ENCODE measurements at places on chromosomes 5 and 9.

- DNase-seq, result no peak
Measured at GRCh38 chr5:173319646-173320045, 8.6 kb downstream of the STC2 start.

- DNase-seq, result no peak
Measured at GRCh38 chr9:90070931-90071660, 466.3 kb downstream of the GADD45G start.

DNA sequence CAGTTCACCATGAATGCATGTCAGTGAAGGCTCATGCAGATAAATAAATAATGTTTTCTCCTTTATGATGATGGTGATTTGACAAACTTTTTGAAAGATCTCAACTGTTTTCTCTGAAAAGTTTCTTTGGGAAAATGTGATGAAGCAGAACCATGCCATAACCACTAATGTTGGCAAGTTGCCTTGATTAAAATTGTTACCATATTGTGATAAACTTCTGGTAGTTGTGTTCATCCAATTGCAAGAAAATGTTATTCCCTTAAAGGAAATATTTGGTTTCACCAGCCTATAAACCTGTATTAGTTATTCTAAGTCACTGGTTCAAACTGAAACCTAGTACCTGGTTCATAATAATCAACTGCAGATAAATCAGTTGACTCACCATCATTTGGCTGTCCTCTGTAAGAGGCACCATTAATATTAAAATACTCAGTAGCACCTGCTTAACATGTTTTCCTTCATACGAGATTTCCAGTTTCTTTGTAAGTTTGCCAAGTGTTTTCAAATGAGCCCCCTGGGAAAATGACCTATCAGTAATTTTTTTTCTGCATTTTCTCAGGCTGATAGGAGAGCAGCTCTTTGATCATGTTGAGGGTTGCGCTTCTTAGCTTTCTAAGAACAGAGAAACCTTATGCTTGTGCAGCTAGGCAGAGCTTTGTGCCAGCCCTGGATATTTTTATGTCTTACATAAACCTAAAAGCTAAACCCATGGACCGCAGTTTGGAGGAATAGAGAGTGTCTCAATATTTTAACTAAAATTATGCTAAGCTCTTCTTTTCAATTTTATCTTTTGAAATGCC is 88.0 kb downstream of the LURAP1L start:
- no peak for DNase-seq

DNA sequence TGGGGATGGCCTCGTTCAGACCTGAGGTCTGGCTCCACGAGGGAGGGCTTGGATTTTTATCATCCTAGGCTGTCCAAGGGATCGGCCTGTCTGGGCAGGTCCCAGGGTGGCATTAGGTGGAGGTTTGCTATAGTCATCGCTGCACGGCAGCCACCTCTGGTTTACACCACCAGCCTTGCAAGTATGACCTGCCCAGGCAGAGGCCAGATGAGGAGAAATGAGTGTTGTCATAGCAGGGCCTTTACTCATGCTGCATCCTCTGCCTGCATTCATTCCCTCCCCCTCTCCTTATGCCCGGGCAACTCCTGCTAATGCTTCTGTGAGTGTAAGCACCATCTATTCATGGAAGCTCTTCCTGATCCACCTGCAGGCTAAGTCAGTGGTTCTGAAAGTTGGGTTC is 15.3 kb upstream of the NDST1 start:
- peak; percentile 86 for DNase-seq

GRCh38 chr5:52867809-52868208 is 80.1 kb downstream of the ITGA1 start:
- DNase-seq, result peak; percentile 61

DNA sequence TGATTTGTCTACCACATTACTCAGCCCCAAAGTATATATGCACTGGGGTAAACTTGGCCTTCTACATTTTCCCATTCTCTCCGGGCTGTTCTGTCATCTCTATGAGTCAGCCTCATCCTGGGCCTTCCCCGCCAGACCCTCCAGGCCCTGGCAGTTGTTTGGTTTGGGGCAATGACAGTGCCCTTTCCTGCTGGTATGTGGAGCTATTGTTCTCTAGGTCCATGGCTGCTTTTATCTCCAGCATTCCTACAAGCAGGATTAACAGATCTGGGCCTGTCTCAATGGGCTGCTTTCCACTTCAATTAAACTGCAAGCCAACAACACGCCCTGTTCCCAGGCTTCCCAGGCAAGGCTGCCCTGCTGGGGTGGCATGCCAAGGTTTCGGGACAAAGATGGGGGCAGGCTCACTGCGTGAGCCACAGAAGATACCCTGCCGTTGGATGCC is 136.4 kb downstream of the SLIT3 start:
- peak; percentile 79 for DNase-seq

DNA sequence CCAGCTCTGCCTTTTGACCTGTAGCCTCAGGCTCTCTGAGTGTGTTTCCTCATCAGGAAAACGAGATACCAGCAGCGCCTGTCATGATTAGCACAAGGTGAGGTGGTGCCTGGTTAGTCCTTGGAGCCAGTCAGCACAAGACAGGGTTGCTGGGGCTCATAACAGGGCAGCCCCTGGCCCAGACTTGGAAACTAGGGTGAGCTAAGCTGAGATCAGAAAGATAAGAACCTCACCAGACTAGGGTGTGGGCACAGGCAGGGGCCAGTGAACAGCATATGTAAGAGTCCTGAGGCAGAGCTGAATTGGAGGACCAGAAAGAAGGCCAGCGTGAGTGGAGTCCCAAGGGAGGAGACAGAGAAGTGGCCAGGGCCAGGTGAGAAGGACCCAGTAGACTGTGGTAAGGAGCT is 42.7 kb upstream of the FUBP3 start:
- no peak for DNase-seq

GRCh38 chr5:62132276-62132675 is 173.7 kb upstream of the KIF2A start:
- peak; percentile 2 for DNase-seq

DNA sequence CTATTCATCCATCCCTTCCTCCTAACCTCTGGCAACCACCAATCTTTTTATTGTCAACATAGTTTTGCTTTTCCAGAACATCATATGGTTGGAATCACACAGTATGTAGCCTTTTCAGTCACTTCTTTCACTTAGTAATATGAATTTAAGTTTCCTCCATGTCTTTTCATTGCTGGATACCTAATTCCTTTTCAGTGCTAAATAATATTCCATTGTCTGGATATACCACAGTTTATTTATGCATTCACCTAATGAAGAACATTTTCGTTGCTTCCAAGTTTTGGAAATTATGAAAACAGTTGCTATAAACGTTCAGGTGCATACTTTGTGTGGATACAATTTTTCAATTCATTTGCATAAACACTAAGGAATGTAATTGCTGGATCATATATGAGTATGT is 70.7 kb upstream of the FNIP1 start:
- DNase-seq, result no peak

- peak; percentile 76 for DNase-seq
Measured at GRCh38 chr5:146051678-146052077, 53.7 kb downstream of the PLAC8L1 start.

GRCh38 chr5:74916831-74917710 is 50.9 kb upstream of the FAM169A start:
- DNase-seq, result peak; percentile 62

DNA sequence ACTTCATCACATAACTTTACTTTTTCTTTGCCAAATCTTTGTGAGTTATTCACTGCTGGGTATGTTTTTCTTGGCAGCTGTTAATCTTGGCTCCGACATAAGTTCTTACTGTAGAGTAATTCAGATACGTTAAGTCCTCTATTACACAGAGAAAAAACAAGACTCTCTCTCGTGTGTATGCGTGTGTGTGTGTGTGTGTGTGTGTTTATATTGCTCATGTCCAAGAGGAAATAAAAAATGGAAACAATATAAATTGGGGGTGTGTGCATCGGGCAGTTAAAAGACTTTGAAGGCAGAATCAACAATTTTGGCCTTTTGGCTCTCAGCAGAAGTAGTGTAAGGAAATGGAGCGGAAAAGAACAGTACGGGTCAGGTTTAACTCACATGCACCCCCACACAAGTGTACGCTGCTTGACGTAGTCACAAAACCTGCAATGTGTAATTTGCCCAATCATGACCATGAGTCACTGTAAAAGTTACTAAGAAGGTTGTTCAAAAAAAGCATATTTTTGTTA is 67.2 kb upstream of the IFNE start:
- peak; percentile 96 for DNase-seq

DNA sequence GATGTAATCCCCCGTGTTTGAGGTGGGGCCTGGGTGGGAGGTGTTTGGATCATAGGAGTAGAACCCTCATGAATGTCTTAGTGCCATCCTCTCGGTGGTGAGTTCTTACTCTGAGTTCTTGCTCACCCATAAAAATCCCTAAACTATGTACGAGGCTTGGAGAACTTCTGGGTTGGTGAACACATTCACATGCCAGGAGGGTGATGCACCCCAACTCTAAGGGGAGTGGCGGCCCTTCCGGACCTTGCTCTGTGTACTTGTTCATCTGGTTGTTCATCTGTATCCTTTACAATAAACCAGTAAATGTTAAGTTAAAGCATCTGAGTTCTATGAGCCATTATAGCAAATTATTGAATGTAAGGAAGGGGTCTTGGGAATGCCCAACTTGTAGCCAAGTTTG is 36.0 kb upstream of the RIC1 start:
- DNase-seq, result no peak

DNA sequence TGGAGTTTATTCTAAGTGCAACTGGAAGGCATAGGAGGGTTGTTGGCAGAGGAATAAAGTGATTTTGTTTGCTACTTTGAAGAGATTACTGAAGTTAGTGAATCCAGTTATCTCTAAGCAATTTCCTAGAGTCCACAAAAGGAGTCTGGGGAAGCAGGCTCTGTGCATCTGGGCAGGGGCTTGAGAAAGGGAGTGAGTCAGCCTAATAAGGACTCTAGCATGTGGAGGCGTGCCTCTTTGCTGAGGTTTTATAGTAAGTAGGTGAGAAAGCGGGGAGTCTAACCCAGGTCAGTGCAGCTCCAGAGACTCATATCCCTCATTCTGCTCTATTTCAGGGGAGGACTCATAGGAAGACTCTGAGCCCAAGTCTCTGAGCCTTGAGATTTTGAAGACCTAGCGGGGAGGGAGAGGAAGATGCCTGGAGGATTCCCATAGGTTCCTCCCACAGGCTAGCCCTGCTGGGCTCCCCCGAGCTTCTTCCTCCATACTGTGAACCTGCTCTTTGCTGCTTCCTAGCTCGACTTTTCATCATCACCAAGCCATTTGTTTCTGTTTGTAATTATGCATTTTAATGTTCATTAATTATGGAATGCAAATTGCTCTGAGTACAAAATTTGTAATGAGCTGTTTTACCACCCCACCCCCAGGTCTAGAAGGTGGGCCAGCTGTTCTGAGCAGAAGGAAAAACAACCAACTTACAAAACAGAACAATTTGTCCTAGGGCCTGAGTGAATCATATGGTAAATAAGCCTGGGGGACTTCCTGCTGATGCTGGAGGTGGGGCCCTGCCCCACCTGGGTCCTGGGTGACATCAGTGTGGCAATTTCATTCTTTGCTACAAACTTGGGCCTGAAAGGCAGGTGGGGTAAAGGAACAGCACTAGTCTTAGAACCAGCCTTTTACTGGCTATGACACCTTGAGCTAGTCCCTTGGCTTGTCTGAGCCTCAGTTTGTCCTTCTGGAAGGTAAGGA is 150.2 kb downstream of the TRIM32 start:
- DNase-seq, result no peak

DNA sequence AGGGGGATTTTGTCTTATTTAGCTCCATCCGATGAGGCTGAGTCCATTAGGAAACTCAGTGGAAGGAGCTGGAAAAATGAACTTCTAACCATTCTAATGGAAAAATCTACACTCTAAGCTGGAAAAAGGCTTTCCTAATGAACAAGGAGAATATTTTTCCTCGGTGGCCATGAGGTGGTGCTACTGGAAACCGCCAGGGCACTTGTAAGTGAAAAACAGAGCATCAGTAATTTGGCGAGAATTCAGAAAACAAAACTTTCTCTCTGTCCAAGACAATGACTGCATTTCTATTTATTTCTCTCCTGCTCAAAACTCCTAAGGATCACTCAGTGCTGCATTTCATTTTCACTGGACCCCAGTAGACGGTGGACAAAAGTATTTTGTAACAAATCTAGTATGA is 237.6 kb downstream of the TENT4A start:
- no peak for DNase-seq

DNA sequence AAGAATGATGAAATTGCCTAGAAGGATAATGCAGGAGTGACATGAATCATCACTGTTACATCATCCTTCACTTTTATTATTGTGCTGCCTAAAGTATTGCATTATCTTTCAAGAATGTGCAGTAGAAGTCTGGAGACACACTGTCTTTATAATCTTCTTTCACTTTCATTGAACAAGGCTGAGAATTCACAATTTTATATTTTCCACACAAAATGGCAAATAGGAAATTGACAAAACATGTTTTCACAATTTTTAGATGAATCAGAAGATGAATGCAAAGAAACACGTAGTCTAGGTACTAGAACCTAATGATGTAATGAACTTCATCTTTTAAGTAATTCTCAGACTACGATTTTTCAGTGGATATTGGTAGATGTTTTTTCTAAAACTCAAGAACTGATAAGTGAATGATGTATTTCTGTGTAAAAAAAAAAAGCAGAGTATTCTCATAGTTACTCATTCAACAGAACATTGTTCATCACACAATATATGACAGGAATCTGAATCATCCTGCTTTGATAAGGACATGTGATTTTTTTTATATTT is 131.5 kb upstream of the GRHPR start:
- DNase-seq, result peak; percentile 87

GRCh38 chr9:4713849-4714248 is 27.2 kb downstream of the AK3 start:
- no peak for DNase-seq

DNA sequence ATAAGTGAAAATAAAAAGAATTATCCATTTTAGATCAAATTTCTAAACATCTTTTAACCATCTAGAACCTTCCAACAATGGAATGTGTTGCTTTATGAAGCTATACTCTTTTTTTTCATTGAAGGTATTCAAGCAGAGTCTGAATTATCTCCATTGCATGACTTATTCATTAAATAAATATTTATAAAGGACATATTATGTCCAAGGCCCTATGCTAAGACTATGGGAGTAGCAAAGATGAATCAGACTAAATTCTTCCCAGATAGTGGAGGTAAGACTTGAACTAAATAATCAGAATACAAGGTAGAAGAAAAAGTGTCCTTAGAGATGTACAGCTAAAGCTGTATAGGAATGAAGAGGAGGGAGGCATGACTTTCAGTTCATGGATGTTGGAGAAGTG is 215.5 kb upstream of the RGMB start:
- DNase-seq, result peak; percentile 46

GRCh38 chr9:86700629-86701028 is 246.7 kb downstream of the GAS1 start:
- DNase-seq, result peak; percentile 23

DNA sequence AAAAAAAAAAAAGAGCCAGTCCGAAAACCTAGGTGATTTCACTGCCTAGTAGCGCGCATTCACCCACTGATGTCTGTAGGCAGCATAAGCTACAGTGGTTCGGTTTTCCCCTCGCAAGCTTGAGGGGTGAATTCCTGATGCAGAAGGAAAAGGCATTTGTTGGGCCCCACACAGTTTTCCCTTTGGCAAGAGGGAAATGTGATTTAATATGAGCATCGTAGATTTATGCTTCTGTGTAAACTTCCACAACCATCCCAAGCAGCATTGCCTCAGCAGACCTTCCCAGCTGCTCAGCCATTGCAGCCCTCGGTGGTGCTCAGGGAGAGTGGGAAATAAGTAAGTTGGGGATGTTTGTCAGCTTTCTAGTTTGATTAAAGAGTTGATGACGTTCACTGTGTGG is 231.5 kb upstream of the PPP1R2B start:
- DNase-seq, result no peak

Data from EH (cell line).